CD8-positive, alpha-beta memory T cell (primary cell): ENCODE measurements at places on chromosomes 4 and X.

DNA sequence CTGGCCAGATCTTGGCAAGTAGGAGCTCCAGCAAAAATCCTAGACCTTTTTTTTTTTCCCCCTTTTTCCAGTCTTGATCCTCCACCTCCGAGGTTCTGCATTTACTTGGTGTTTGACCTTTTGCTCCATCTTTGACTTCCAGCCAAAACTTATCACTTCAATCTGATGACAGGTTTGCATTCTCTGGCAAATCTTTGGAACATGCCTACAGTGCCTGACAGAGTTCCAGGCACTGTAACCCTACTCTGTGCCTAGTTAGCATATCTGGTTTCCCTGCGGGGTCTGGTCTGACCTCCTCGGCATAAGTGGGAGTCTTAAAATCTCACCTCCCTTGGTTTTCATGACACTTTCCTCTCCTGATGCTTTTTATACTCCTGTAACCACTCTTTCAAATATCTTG lies 39.4 kb upstream of the NR3C2 start:
- DNase-seq: no peak

DNA sequence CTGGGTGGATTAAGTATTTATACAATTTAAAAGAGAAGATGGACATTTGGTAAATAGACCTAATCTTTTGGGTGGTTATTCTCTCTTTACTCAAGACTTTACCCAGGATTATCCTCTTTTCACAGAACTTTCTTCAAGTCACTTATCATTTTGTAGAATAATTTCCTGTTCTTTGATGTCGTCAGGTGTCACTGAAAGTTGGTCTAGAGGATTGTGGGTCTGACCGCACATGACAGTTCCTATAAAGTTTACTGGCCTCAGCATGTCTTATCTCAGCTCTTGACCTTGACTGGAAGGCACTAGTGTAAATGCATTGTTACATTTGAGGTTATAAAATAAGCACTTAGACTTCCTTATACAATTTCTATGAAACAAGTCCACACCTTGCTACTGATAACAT lies 139.9 kb upstream of the SLC4A4 start:
- DNase-seq: no peak

- no peak for DNase-seq
These were observed 104.5 kb downstream of the AMELX start for GRCh38 chrX:11397680-11398079.

GRCh38 chr4:126344472-126344871 lies 1029.7 kb downstream of the FAT4 start:
- no peak for DNase-seq

DNA sequence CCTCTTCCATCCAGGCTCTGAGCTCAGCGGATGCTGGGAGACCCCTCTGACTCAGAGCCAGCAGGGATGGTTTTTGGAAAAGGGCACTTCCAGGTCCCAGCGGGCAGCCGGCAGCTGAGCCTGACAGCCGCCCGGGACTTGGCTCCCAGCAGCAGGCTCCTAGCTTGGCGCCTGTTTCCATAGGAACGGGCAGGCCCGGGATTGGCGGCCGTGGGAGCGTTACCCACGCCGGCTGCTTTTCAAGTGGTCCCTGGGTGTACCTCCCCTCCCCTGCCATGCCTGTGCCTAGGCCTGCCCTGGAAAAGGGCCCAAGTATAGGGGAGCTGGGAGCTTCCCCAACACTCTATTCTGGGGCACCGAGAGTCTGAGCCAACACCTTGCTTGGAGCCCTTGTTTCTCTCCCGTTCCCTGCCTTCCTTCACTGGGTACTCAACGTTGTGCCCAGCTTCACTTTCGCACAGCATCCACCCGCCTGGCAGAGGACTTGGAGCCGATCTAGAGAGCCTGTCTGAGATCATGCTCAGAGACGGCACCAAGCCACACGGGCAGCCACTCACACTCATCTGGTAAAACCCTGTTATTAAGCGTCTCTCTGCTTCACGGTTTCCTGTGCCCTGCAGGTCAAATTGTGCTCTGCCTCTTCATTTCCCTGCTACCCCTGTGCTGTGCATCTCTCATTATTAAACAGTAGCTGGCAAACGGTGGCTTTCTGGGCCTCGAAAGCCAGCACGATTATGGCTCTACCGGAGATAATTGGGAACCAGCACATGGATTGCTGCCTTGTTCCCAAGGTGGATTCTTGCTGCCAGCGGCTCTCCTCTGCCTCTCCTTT lies 521.5 kb downstream of the BCOR start:
- DNase-seq: no peak

DNA sequence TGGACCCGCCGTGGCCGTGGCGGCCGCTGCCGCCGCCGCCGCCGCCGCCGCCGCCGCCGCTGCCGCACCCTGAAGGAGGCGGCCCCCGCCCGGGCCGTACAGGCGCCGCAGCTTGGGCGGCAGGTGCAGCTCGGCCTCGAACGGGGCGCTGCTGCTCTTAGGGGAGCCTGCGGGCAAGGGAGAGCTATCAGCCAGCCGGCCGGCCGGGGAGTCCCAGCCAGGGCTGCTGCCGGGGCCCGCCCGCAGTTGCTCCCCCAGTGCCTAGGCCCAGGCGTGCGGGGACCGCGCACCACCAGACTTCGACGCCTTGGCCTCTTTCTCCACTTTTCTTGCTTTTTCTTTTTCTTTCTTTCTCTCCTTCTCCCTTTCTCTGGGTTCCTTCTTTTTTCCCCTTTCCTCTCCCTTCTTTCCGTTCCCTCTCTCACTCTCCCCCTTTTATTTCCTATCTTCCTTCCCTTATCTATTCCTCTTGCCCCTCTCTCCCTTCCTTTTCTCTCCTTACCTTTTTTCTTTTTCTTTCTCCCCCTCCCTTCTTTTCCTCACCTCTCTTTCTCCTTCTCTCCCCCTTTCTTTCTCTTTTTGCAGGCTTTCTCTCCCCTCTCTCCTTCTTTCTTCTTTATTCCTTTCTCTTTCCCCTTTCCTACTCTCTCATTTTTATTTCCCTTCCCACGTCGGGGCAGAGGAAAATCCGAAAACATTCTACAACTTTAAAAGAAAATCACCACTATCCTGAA lies 2.0 kb downstream of the ARX start:
- DNase-seq: no peak

- no peak for DNase-seq
These were observed 121.6 kb downstream of the RASL11B start for GRCh38 chr4:52983563-52984303.

- DNase-seq: no peak
These were observed 10.4 kb downstream of the ZXDA start for GRCh38 chrX:57899906-57900305.

DNA sequence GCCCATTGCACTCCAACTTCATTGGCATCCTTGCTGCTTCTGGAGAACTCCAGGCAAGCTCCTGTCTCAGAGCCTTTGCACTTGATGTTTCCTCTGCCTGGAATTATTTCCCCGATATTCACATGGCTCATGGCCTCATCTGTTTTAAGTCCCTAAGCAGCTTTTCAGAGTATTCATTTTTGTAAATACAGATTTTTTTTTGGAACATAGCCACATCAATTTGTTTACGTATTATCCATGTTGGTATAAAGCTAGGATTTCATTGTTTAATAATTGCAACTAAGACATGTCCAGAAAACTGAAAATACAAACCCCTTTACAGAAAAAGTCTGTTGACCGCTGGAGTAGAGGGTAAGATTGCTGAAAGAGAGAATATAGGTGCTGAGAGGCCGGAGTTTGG lies 142.0 kb downstream of the CAMK2D start:
- no peak for DNase-seq

- DNase-seq: no peak
These were observed 287.0 kb upstream of the NOCT start for GRCh38 chr4:138728566-138728965.

DNA sequence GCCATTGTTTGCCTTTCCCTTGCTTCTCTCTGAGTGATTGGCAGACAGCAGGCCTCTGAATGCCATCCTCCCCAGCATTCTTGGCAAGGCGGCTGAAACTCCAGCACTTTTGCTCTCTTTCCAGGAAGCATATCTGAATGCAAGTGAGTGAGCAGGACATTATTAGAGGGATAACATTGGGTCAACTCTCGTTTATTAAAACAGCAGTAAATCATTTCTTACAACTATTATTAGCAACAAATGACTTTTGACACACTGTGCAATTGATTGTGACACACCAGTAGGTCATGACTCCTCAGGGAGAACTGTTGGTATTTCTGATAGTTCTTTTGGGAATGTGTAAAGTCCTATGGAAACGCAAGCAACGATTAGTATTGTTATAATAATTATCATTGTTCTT lies 103.8 kb downstream of the EFNB1 start:
- no peak for DNase-seq

- DNase-seq: no peak
These were observed 12.5 kb downstream of the STX18 start for GRCh38 chr4:4529392-4529791.

DNA sequence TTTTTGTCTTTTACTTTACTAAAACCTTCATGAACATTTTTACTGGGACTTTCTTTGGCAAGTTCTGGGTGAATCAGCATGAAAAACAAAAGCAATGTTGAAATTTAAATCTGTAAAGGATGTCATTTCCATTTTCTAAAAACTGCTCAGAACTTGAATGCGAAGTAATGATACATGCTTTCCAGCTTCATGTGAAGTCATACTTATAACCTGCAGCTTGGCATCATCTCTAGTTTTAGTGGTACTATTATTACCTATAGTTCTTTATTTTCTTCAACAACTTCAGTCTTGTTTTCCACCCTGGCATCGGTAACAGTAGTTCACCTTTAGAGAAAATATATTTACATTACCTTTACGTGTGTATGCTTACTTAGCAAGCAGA lies 421.4 kb upstream of the DIPK2B start:
- DNase-seq: no peak
